ENCODE measurements at places on chromosomes 3 and 15.

DNA sequence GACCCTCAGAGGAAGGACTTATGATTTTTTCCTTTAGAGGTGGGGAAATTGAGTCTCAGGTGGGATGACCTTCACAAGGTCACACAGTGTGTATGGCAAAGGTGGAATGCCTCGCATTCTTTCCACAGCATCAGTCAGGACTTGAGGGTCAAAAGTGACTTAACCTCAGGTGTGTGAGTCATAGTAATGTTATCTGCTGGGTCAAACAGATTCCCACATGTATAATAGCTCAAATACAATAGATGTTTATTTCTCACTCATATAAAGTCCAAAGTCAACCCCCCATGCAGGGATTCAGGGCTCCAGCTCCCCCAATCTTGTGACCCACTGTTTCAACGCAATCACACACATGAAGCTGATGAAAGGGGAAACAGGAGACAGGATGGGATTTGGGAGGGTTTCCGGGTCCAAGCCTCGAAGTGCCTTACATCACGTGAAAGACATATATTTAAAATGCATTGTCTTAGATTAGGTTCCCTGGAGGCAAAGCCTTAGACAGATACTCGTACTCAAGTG, 34.0 kb upstream of the CCDC174 start:
- no peak for DNase-seq
- no peak overlapping the region for H3K27ac ChIP-seq
- peaks cover 25% of the 10 kb centered on the region for H3K27me3 ChIP-seq
- no peaks in the 10 kb centered on the region for H3K4me1 ChIP-seq
- H3K4me3 ChIP-seq, result no peak overlapping the region

GRCh38 chr3:10002951-10003350, 16.3 kb upstream of the EMC3 start:
- peaks cover 68% of the 10 kb centered on the region for H3K36me3 ChIP-seq
- H3K4me3 ChIP-seq, result no peak overlapping the region

- H3K4me1 ChIP-seq, result peaks cover 4% of the 10 kb centered on the region
- H3K27me3 ChIP-seq, result peaks cover 7% of the 10 kb centered on the region
- no peak overlapping the region for H3K27ac ChIP-seq
These were observed 36.5 kb downstream of the GRIP2 start for GRCh38 chr3:14503706-14504065.

DNA sequence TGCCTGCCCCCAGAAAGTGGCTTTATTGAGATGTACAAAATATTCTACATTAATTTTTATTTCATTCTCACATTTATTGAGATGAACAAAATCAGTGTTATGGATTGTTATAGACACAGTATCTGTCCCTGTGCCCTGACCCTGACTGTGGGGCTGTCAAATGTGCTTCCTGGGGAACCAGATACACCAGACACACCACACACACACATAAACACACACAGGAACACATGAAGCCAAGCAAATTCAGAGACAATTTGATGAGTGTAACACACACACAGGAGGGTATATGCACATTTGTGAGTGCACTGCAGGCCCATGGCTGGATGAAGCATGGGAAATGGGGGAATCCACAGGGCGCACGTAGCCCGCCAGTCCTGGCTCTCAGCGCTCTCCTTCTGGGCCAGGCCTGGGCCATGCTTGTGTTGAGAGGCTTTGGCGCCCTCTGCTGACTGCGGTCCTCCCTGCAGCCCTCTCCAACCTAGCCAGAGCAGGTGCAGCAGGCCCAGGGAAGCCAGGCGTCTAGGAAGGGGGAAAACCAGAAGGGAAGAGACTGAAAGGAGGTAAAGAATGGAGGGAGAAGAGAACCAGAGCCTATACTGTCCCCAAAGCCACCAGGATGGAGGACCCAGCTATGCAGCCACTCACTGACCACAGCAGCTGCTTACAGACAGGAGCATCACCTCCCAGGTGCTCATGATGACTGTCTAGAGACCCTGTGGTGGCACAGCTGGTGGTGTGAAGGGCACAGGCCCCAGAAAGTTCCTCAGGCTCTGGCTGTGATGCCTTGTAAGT, 18.0 kb upstream of the LOXL1 start:
- H3K27me3 ChIP-seq, result no peaks in the 10 kb centered on the region
- no peak overlapping the region for H3K27ac ChIP-seq
- H3K4me3 ChIP-seq, result no peak overlapping the region
- peak; percentile 86 for DNase-seq
- no peaks in the 10 kb centered on the region for H3K36me3 ChIP-seq

DNA sequence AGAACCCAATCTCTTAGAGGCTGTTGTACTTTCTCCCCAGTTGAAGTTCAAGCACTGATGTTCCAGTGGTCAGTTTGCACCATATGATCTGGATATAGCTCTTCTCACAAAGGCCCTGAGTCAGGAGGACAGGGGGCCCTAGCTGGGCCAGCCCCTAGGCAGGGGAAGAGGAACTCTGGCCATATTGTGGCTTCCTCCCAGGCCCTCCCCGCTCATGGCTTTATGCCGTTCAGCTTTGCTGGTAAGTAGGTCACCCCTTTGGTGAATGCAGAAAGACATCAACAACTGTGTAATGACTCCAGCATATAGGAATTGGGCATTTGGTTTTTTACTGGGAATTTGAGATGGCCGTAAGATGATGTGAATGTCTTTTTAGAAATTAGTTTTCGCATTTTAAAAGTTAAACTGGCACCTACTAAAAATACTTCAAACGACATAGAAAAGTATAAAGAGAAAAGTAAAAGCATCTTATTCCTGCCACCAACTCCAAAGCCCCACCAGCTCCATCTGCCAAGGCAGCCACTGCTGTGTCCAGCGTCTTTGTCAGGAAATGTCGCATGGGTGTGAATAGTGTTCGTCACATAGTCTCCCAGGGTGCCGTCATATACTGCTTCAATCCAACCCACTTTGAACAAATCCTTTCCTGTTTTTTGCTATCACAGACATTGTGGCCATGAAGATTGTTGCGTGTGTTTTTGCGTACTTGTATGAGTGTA, 25.3 kb downstream of the CCR9 start:
- H3K36me3 ChIP-seq, result peaks cover under 1% of the 10 kb centered on the region
- H3K27me3 ChIP-seq, result peaks cover 70% of the 10 kb centered on the region
- H3K27ac ChIP-seq, result no peak overlapping the region

GRCh38 chr3:150249779-150250470, 158.2 kb upstream of the TSC22D2 start:
- H3K27me3 ChIP-seq, result peaks cover 34% of the 10 kb centered on the region
- no peaks in the 10 kb centered on the region for H3K36me3 ChIP-seq
- no peak overlapping the region for H3K4me3 ChIP-seq
- H3K4me1 ChIP-seq, result no peaks in the 10 kb centered on the region
- DNase-seq, result no peak

GRCh38 chr15:67172172-67172571, 82.3 kb downstream of the AAGAB start:
- no peak overlapping the region for H3K4me3 ChIP-seq
- no peak for DNase-seq
- H3K27ac ChIP-seq, result peak overlapping the region; percentile 93
- H3K36me3 ChIP-seq, result peaks cover 89% of the 10 kb centered on the region

GRCh38 chr3:113649174-113649845, 47.1 kb downstream of the USF3 start:
- H3K4me1 ChIP-seq, result no peaks in the 10 kb centered on the region
- no peak for DNase-seq

DNA sequence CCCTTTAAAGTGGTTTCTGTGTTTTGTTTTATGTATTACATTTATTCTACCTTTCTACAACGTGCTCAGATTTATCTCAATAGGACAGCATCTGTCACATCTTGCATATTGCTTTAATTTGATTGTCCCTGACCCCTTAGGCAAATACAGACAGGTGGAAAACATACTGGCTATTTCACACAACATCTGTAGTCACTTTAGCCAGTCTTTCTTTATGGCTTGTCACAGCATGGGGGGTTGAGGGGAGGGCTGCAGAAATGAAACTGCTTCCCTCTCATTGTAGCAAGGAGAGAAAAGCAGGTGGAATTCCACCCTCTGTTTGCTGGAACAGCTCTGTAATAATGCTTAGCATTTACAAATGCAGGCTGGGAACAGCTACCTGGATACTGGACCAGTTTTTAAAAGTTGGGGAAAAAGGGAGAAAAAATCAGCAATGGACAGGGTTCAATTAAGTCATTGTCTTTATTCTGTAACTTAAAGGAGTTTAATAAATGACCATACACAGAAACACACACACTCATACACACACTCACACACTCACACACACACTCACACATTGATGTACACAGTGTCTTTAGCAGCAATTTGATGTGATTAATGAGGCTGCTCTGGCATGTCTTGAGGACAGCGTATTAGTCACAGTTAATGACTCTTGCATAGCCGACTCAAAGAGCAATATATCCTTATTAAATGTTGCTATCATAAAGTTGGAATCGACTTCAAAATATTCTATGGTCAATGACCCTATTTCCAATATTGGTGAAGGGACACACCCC, 283.7 kb upstream of the GBE1 start:
- no peak for DNase-seq
- H3K36me3 ChIP-seq, result no peaks in the 10 kb centered on the region
- no peak overlapping the region for H3K27ac ChIP-seq
- H3K27me3 ChIP-seq, result no peaks in the 10 kb centered on the region
- H3K4me1 ChIP-seq, result no peaks in the 10 kb centered on the region
- no peak overlapping the region for H3K4me3 ChIP-seq

DNA sequence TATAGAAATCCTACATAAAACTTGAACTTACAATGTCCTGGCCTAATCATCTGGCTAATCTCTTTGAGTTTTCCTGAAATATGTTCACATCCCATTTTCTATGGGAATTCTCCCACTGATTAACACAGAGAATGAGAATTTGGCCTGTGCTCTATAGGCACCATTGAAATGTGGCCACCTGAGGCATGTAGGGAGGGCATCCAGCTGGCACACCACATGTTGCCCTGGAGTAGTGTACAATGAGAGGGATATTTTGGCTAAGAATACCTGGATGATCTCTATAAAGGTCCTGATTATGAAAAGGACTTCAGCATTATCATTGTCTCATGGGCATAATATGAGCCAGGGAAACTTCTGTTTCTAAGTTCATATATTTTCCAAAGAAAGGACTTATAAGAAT, 324.0 kb downstream of the ZBTB20 start:
- H3K4me1 ChIP-seq, result peaks cover 4% of the 10 kb centered on the region
- no peak for DNase-seq
- H3K36me3 ChIP-seq, result no peaks in the 10 kb centered on the region

DNA sequence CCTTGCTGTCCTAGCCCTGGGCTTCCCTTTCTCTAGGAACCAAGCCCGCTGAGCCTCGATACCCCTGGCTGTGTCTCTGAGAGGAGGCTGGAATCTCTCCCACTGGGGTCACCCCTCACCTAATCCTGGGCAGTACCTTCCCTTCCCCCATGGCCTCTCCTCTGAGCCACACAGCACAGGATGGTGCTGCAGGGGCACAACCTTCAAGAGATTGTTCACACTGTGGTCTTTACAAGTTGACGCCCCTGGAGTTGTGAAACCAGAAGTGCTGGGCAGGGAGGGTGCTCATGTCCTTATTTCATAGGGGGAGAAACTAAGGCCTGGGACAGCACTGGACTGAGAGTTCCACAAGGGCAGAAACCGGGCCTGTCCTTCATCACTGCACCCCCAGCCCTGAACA, 70.9 kb upstream of the TMEM115 start:
- H3K27ac ChIP-seq, result no peak overlapping the region
- peaks cover 4% of the 10 kb centered on the region for H3K27me3 ChIP-seq
- H3K4me1 ChIP-seq, result peaks cover 2% of the 10 kb centered on the region
- H3K36me3 ChIP-seq, result no peaks in the 10 kb centered on the region

DNA sequence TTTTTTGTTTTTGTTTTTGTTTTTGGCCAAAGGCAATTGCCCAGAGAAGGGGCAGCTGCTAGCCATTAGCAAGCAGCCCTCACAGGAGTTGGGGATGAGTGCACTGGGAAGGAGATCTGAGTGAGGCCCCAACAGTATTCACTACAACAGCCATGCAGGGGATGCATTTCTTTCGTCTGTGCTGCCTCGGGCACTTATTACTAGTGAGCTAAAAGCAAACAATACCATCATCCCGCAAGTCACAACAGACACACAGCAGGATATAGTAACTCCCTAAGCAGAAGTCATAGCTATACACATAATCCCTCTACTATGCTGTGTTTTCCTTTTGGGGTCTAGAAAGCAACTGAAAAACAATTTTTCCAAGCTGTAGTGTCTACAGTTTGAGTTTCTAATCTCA, 27.2 kb downstream of the CRTAP start:
- peaks cover 47% of the 10 kb centered on the region for H3K36me3 ChIP-seq
- H3K4me1 ChIP-seq, result no peaks in the 10 kb centered on the region

GRCh38 chr3:181752202-181752671, 40.5 kb downstream of the SOX2 start:
- no peak overlapping the region for H3K4me3 ChIP-seq
- no peak for DNase-seq
- H3K27ac ChIP-seq, result no peak overlapping the region
- peaks cover 18% of the 10 kb centered on the region for H3K27me3 ChIP-seq

DNA sequence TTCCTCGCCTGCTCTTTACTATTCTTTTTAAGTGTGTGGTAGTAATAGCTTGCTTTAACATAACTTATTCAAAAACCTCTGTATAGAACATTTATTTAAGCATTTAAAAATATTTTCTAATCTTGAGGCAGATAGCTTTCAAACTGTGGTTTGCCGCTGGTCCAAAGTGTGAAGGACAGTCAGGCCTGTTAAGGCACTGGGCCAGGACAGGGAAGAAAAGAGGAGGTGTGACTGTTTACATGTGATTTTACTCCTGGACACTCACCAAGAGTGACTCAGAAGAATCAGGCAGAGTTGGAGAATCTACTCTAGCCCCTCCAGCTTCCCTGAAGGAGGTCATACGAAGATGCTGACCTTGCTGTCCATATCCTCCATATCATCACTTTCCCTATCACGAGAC, 44.7 kb downstream of the CEP152 start:
- no peak overlapping the region for H3K4me3 ChIP-seq
- H3K4me1 ChIP-seq, result peaks cover 1% of the 10 kb centered on the region
- DNase-seq, result no peak
- no peaks in the 10 kb centered on the region for H3K27me3 ChIP-seq
- H3K27ac ChIP-seq, result no peak overlapping the region
- peaks cover 85% of the 10 kb centered on the region for H3K36me3 ChIP-seq

- no peak overlapping the region for H3K4me3 ChIP-seq
- no peaks in the 10 kb centered on the region for H3K36me3 ChIP-seq
- H3K27ac ChIP-seq, result no peak overlapping the region
- no peak for DNase-seq
- peaks cover 16% of the 10 kb centered on the region for H3K27me3 ChIP-seq
These were observed 135.5 kb upstream of the ZPLD1 start for GRCh38 chr3:102299125-102299877.

- DNase-seq, result peak; percentile 30
- no peak overlapping the region for H3K27ac ChIP-seq
- H3K36me3 ChIP-seq, result no peaks in the 10 kb centered on the region
- peaks cover 9% of the 10 kb centered on the region for H3K27me3 ChIP-seq
- H3K4me1 ChIP-seq, result peaks cover 11% of the 10 kb centered on the region
- no peak overlapping the region for H3K4me3 ChIP-seq
These were observed 58.3 kb downstream of the HES1 start for GRCh38 chr3:194194051-194194756.

- no peaks in the 10 kb centered on the region for H3K27me3 ChIP-seq
- H3K36me3 ChIP-seq, result no peaks in the 10 kb centered on the region
- no peak for DNase-seq
- H3K4me1 ChIP-seq, result no peaks in the 10 kb centered on the region
These were observed 34.5 kb downstream of the PRICKLE2 start for GRCh38 chr3:64190517-64191515.

DNA sequence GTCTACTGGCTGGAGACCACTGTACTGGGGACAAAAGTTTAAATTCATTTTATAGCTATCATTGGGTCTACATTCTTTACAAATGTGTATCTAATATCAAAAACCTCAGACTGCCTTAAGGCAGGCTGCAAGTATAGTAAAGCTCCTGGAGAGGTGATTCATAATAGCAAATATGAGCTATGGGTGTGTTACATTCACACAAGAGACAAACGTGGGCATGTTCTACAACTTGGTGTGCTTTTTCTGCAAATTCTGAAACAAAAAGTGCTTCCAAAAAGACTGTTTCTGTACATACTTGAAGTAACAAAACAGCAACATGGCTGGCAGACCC, 1101.4 kb downstream of the ROBO1 start:
- H3K27me3 ChIP-seq, result no peaks in the 10 kb centered on the region
- DNase-seq, result no peak
- H3K36me3 ChIP-seq, result no peaks in the 10 kb centered on the region
- H3K4me3 ChIP-seq, result no peak overlapping the region

All from activated T-cell treated with anti-CD3 and anti-CD28 coated beads, Interleukin-2, amount 50 U/mL, for 24 hours (primary cell).